HuH-7.5 (cell line): ENCODE measurements at places on chromosomes 11 and 22.

DNA sequence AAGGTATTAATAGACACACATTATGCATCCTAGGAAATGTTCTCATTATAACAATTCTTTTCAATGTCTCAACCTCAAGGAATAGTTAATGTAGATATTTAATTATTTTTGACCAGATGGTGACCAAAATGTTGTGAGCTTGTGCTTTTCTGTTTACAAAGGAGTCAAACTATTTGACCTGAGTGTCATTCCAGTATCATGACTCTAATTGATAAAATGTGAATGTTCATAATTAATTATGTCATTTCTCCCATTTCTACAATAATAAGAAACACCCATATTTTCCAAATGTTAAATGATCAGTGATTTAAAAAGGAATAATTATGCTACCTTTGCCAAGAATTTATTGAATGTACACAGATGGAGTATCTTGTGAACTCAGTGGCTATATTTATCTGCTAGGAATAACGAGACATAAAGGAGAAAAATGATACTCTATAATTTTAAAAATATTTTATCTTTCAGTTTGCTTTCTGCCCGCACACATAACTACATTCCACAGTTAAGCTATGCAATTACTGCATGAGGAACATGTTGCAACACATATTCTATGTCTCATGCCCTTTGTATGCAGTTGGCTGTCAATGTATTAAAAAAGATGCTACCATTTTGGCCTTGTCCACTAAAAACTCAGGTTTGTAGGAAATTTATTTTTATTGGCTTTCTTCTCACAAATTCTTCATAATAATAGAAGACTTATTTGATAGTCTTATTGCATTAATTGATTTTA lies 376.7 kb upstream of the CCDC179 start:
- no peak for DNase-seq

GRCh38 chr11:65894034-65894591 lies 3.6 kb downstream of the CCDC85B start:
- no peak for DNase-seq

DNA sequence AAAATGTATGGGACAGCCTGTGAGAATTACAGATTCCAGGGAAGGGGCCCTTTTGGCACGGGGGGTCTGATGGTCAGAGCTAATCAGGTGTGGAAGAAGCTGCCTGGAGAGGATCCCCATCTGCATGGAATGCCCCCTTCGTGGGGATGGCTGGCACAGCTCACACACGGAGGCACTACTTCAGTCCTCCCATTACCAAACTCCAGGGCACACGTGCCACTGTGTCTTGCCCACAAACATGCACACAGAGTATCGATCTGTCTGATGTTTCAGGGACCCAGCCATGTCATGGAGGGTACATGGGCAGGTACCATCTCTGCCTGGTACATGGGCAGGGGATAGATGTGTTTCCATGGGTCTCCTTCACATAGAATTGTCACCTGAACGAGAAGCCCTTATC lies 14.7 kb downstream of the KCNQ1OT1 start:
- DNase-seq = no peak

GRCh38 chr22:41801147-41801819 lies 804 bp downstream of the CCDC134 start:
- DNase-seq = no peak

DNA sequence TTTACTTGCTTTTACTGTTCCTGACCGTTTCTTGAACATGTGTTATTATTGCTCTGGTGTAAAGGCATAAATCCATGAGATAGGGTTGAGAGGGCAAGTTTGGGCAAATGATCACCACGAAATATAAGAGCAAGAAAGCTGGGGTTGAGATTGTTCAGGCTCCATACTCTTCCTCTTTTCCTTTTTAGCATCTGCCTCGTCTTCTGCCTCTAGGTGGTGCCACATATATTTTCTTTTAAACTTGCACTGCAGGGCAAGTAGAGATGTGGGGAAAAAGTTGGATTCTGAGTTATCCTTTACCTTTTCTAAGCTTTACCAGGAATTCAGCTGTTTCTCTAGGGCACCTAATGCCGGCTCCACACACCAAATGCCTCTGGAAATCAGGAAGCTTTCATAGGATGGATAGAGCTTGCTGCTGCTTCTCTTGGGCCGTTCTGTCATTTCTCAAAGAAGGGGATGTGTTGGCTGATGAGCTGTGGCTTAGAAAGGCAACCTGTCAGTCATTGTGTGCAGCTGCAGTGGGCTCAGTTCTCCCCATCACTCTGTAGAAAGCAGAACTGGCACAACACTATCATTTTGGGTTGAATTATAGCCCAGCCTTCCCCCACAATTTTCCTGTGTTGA lies 98.2 kb downstream of the LDLRAD3 start:
- no peak for DNase-seq

GRCh38 chr22:42947211-42947990 lies 67.5 kb downstream of the PACSIN2 start:
- DNase-seq = no peak

GRCh38 chr11:126478466-126478865 lies 123.0 kb downstream of the ST3GAL4 start:
- DNase-seq = no peak

DNA sequence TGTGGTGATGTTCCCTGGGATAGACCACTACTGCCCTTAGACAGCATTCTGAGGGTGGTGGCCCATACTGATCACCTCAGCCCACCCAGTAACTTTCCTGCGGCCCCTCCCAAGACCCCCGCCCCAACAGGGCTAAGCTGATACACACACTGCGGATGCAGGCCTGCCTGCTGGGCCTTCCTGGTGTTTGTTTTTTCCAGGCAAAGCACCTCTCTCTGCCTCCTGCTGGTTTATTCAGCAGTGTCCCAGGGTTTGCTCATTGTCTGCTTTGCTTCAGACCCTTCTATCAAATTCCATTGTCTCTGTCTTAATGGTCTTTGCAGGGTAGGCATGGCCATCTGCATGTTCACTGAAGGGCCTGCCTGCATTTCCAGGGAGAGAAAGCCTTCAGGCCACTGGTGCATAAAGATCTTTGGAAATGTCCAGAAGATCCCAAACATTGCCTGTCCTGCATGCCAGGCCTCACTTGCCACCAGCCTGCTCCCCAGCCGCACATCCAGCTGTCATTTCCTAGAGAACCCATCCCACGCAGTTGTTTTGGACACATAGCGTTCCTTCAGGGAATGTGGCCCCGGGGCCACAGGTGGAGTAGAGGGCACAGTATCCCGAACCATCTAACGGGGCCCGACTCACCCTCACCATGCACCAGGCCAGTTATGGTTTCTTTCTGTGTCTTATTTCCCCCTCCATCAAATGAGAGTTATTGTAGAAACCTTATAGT lies 50.2 kb downstream of the BCR start:
- no peak for DNase-seq

DNA sequence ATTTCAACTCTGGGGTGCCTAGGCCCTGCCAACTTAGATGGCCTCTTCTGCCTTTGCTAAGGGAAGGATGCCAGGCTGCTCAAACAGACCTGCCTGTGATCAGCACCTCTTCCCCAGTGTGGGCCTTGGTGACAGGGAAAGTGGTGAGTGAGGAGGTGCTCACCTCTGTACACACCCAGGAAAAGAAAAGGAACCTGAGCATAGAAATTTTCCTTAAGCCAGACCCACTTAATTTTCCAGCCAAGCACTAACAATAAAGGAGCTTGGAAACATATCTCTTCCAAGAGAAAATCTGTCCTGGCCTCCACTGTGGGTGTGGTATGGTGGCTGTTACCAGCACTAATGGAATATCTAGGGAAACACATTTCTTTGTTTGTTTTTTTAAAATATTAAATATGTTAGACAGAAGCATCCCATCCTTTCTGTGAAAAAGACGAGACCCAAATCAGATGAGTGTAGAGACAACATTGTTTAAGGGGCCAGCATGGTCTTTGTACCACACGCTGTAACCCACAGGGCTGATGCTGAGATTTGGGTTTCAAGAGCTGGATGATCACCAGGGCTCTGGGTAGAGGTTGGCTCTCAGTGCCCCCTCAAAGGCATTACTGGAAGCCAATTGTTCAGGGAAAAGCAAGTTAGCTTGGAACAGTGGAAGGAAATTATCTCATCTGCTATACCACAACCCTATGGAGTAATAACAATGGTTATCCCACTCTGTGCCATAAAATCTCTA lies 472.2 kb downstream of the INSC start:
- DNase-seq = no peak
